ENCODE measurements at places on chromosomes 6 and 20. TPM values are rescaled to one million over a fixed set of nuclear protein-coding genes. Genes with fewer than 3 reads are reported as not detected.

DNA sequence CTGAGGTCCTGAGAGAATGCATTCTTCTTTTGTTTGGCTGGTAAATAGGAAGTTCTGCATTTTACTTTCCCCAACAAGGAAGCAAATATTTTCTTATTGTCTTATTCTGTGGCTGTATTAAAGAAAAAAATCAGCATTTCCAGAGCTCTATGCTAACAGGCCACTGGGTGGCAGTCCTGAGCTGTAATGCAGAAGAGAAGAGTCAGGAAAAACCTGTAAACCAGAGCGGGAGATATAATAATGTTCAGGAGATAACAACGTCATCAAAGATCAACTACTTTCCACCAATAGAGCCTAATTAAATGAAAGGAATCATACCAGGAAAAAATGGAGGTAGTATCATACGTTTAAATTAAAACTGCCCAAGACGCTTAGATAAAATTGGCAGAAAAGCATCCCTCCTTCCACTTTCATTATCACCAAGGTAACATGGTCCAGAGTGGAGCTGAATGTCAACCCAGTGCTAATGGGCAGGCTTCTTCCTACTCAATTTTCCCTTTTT lies 55.6 kb upstream of the CARMIL1 start:
- DNase-seq, result peak; percentile 67

- no peak for DNase-seq
Observed at GRCh38 chr20:17545127-17545526, 13.9 kb upstream of the BFSP1 start.

GRCh38 chr6:110528101-110528929 lies 51.9 kb upstream of the SLC22A16 start:
- no peak for DNase-seq

DNA sequence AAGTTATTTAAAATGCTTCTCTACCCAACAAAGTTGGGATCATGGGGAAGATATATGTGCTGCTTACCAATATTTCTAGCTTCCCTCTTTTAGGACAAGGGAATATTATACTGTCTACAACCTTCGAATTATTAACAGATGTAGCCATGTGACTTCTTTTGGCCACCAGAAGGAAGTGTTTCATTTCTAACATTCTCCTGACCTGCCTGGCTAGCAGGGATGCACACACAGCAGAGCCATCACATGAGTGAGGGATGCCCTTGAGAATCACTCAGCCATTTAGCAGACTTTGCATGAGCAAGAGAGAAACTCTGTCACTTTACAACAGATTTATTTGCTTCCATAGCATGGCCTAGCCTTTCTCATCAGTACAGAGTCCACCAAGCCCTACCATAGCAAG lies 230.7 kb upstream of the MARCKS start:
- no peak for DNase-seq

The ID4 gene
- 3.0 TPM for total RNA-seq

DNA sequence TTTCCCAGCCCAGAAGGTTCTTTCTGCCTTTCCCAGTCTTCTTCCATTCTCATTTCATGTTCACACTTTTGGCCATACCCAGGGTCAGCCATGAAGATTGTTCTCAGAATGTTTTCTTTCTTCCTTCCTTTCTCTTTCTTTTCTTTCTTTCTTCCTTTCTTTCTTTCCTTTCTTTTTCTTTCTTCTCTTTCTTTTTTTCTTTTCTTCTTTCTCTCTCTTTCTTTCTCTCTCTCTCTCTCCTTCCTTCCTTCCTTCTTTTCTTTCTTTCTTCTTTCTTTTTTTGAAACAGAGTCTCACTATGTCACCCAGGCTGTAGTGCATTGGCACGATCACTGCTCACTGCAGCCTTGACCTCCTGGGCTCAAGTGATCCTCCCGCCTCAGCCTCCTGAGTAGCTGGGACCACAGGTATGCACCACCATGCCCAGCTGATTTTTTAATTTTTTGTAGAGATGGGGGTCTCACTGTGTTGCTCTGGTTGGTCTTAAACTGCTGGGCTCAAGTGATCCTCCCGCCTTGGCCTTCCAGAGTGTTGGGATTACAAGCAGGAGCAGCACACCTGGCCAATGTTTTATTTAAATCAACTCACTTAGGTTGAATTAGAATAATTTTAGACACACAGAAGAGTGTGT lies 13.1 kb upstream of the FAM110A start:
- no peak for DNase-seq
